IMR-90 (cell line): ENCODE measurements at places on chromosomes 6 and 20. TPM values are rescaled to one million over a fixed set of nuclear protein-coding genes. Genes with fewer than 3 reads are reported as not detected.

- H3K4me3 ChIP-seq = no peak overlapping the region
- H3K27ac ChIP-seq = no peak overlapping the region
- DNase-seq = no peak
- no peaks in the 10 kb centered on the region for H3K4me1 ChIP-seq
Observed at GRCh38 chr6:98212468-98212867, 621.9 kb upstream of the POU3F2 start.

GRCh38 chr6:150638765-150639164 lies 39.1 kb downstream of the PLEKHG1 start:
- no peaks in the 10 kb centered on the region for H3K36me3 ChIP-seq
- H3K27me3 ChIP-seq = no peaks in the 10 kb centered on the region
- H3K27ac ChIP-seq = no peak overlapping the region
- no peak overlapping the region for H3K4me3 ChIP-seq

ABHD16B gene
- total RNA-seq = not detected in 2 replicates

GGTLC1 gene
- total RNA-seq = not detected in 2 replicates

DNA sequence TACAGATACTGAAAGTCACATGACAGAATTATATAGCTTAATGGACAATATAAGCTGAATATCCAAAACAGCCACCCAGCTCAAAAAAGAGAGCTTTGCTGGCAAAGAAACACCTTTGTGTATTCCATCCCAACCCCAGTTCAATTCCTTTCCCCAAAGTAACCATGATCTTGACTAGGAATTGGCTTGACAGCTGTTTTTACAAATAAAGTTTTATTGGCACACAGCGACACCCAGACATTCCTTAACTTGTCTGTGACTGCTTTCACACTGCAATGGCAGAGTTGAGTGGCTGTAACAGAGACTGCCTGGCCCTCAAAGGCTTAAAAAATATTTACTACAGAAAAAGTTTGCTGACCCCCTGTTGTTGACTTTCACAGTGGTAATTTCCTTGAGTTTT lies 264.0 kb upstream of the TSHZ2 start:
- no peaks in the 10 kb centered on the region for H3K4me1 ChIP-seq
- H3K4me3 ChIP-seq = no peak overlapping the region
- no peak for DNase-seq
- H3K36me3 ChIP-seq = no peaks in the 10 kb centered on the region
- H3K27ac ChIP-seq = no peak overlapping the region
- H3K27me3 ChIP-seq = no peaks in the 10 kb centered on the region

- H3K27ac ChIP-seq = peak within 1 kb of the TSS; percentile 37
- peak within 1 kb of the TSS; percentile 46 for H3K4me3 ChIP-seq
- no peak for DNase-seq
- H3K36me3 ChIP-seq = no peaks in the 10 kb centered on the region
Observed at GRCh38 chr20:49567421-49568277, at the start of gene PTGIS. Gene PTGIS, minus strand, starts transcription at chr20:49568137. Its CDS starts 21 bp downstream, at chr20:49568116.

EPPIN gene
- not detected in 2 replicates for total RNA-seq

HLA-DMA gene
- total RNA-seq = 1.7 and 2.3 TPM in 2 replicates

DNA sequence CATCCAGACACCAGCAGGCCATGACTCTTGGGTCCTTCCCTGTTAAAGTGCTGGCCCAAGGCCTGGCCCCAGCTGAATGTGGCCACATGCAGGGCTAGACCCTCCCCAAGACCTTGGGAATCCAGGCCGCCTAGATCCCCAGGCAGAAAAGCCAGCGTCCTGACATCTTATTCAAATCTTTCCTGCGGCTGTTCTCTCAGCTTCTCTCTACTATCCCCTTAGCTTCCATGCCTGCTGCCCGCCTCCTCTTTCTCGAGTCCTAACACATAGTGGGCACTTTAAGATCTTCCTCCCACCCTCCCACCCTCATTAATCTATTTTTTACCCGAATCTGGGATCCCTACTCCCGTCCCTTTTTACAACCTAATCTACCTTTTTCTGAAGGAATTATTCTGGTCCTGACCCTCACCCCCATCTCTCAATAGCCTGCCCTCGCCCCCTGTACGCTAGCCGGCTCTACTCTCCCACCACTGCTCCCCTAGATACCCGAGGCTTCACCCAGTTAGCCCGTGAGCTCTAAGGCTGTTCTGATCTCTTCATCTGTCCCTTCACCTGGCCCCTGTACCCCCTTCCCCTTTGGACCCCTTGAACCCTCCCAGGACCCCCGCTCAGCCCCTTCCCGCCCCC lies at the start of gene CCHCR1:
CCHCR1 (minus strand) TSS at position 290 of the 627 bp plus-strand sequence; CDS start at position 88, 202 bp downstream.
- H3K4me1 ChIP-seq = peaks cover 10% of the 10 kb centered on the region
- no peak for DNase-seq
- peak within 1 kb of the TSS; percentile 69 for H3K4me3 ChIP-seq
- H3K27me3 ChIP-seq = no peaks in the 10 kb centered on the region
- peaks cover 7% of the 10 kb centered on the region; the same call in 1 of the 2 replicates for H3K36me3 ChIP-seq
- H3K27ac ChIP-seq = peak within 1 kb of the TSS; percentile 86

DNA sequence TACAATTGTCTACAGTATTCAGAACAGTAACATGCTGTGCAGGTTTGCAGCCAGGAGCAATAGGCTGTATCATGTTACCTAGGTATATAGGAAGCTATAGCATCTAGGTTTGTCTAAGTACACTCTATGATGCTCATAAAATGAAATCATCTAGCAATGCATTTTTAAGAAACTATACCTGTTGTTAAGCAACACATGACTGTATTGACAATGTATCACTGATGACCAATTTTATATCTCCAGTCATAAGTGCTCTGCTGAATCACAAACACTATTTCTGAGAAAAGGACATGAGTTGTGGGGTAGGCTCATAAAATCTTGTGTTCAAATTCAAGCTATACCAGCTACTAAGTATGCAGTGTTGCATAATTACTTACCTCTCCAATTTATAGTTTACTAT lies 501.3 kb downstream of the CD109 start:
- H3K4me1 ChIP-seq = no peaks in the 10 kb centered on the region
- H3K27ac ChIP-seq = no peak overlapping the region
- no peaks in the 10 kb centered on the region for H3K36me3 ChIP-seq
- no peak overlapping the region for H3K4me3 ChIP-seq

GRCh38 chr6:30821862-30822784 lies 62.2 kb upstream of the DDR1 start:
- no peak for DNase-seq
- H3K27ac ChIP-seq = no peak overlapping the region
- no peaks in the 10 kb centered on the region for H3K27me3 ChIP-seq
- peaks cover 22% of the 10 kb centered on the region for H3K4me1 ChIP-seq

UBE2C gene
- 43.4 and 43.6 TPM in 2 replicates for total RNA-seq

RUNX2 gene
- 2.3 and 3.1 TPM in 2 replicates for total RNA-seq

POPDC3 gene
- total RNA-seq = 25.8 and 29.4 TPM in 2 replicates

DNA sequence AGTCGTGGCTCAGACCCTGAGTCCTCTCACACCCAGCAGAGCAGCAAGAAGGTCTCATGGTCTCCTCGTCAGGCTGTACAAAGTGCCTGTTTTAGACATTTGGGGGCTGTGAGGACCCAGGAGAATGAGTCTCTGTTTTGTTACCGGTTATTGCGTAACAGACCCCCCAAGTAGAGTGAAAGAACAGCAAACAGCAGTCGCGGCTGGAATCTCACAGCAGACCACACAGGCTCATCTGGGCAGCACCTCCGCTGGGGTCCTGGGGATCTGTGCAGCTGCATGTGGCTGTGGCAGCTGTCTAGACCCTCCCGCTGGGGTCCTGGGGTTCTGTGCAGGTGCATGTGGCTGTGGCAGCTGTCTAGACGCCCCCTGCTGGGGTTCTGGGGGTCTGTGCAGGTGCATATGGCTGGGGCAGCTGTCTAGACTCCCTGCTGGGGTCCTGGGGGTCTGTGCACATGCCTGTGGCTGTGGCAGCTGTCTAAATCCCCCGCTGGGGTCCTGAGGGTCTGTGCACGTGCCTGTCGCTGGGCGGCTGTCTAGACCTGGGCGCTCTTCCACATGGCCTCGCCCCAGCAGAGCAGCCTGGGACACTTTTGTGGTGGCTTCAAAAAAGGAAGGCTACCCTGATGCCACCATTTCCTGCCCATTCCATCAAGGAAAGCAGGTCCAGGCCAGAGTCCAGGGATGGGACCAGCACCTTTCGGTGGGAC lies 24.7 kb downstream of the ENTPD6 start:
- H3K27me3 ChIP-seq = no peaks in the 10 kb centered on the region
- H3K36me3 ChIP-seq = peaks cover 21% of the 10 kb centered on the region
- H3K27ac ChIP-seq = no peak overlapping the region

- H3K27ac ChIP-seq = no peak overlapping the region
- no peak overlapping the region for H3K4me3 ChIP-seq
Observed at GRCh38 chr6:116542426-116542825, 3.1 kb downstream of the TRAPPC3L start.

DNA sequence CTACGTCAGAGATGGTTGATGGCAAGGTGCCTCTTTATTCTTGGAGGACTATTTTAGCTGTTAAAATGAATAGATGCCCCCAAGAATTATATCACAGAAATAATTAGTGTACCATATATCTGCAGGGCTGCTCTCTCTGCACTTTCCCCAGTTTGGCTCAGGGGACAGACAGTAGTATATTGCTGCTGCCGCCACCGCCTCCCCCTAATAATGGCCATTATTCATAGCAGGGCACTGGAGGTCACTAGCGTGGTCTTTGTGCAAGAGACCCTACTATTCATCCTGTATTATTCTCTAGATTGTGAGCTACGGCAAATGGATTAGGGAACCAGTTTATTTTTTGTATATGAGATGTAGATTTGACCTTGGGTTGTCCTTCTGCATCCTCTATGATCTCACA lies 11.0 kb downstream of the HDGFL1 start:
- no peaks in the 10 kb centered on the region for H3K27me3 ChIP-seq
- H3K36me3 ChIP-seq = no peaks in the 10 kb centered on the region
- H3K4me3 ChIP-seq = no peak overlapping the region
- no peak for DNase-seq

GRCh38 chr20:33640287-33640686 lies 21.8 kb upstream of the C20orf144 start:
- no peak overlapping the region for H3K27ac ChIP-seq
- no peak for DNase-seq
- H3K4me1 ChIP-seq = no peaks in the 10 kb centered on the region; the same call in 1 of the 2 replicates
- no peak overlapping the region for H3K4me3 ChIP-seq
- H3K27me3 ChIP-seq = no peaks in the 10 kb centered on the region

DNA sequence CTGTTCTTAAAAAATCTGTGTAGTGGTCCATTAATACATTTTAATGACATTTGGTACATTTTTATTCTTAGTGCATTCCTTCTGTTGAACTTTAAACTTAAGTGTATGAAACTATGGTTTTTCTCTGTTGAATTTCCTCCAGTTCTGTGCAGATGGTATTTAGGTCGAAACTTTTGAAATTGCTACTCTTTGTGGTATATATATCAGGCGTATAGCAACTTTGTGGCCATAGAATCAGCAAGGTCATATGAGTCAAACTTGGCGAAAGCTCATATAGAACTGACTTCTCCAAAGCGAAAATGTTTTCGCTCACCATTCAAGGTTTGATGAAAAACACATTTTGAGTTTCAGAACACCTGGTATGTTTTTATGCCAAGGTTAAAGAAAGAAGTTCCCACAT lies 93.7 kb downstream of the MAP3K4 start:
- no peaks in the 10 kb centered on the region; the same call in 1 of the 2 replicates for H3K4me1 ChIP-seq
- H3K27ac ChIP-seq = no peak overlapping the region
- H3K4me3 ChIP-seq = no peak overlapping the region
- peaks cover 45% of the 10 kb centered on the region for H3K36me3 ChIP-seq
- peak; percentile 10 for DNase-seq

DNA sequence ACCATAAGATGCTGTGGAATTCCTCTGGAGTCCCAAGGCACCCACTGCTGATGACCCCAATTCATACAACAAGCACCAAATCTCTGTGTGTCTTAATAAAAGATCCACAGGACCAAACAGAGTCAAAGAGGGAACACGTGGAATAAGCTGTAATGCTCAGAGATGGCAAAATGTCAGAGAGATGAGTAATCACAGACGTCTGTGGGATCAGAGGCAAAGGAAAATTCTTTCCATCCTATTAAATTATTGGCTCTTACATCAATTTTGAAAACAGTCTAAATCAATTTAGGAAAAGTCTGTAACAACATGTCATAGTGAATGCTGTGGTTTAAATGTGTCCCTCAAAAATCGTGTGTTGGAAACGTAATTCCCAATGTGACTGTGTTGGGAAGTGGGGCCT lies 17.5 kb upstream of the SAMD3 start:
- H3K27ac ChIP-seq = no peak overlapping the region
- H3K4me1 ChIP-seq = no peaks in the 10 kb centered on the region
- H3K36me3 ChIP-seq = no peaks in the 10 kb centered on the region
- no peak overlapping the region for H3K4me3 ChIP-seq

DNA sequence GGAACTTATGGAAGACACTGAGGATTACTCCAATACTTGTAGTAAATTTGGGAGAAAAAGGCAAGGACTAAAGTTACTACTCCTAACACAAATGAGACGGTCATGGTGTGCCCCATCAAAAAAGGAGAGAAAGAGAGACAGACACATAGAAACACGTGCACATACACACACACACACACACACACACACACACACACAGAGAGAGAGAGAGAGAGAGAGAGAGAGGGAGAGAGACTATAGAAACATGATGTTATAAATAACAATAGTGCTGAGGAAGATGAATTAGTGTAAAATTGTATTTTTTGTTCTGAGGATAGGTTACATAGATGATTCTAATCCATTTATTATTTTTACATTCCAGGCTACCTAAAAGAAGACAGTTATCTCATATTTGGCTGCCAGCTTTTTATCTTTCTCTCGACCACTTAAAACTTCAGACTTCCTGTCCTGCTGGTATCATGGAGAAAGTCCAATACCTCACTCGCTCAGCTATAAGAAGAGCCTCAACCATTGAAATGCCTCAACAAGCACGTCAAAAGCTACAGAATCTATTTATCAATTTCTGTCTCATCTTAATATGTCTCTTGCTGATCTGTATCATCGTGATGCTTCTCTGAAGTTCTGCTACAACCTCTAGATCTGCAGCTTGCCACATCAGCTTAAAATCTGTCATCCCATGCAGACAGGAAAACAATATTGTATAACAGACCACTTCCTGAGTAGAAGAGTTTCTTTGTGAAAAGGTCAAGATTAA lies 10.5 kb downstream of the PLN start:
- peaks cover 5% of the 10 kb centered on the region for H3K4me1 ChIP-seq
- H3K36me3 ChIP-seq = peaks cover 2% of the 10 kb centered on the region; the same call in 1 of the 2 replicates
- no peak for DNase-seq
- H3K27ac ChIP-seq = no peak overlapping the region

PRPH2 gene
- 0.83 and 1.1 TPM in 2 replicates for total RNA-seq

DNA sequence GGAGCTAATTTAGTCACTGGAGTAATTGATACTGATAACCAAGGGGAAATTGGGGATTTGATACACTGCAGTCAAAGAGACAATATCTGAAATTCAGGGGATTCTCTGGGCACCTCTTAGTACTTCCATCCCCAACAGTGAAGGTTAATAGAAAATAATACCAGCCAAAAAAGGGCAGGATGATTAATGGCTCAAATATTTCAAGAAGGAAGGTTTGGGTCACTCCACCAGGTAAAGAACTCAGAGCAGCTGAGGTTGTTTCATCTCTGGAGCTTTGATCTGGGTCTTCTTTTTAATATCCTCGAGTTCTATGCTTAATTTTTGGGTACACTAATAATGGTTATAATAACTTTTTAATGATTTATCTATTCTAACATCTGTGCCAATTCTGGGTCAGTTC lies 70.8 kb downstream of the CDKAL1 start:
- H3K36me3 ChIP-seq = no peaks in the 10 kb centered on the region
- DNase-seq = no peak
- H3K4me3 ChIP-seq = no peak overlapping the region
- H3K27ac ChIP-seq = no peak overlapping the region

GRCh38 chr6:107329063-107329860 lies 130.1 kb downstream of the PDSS2 start:
- H3K4me1 ChIP-seq = no peaks in the 10 kb centered on the region
- no peak overlapping the region for H3K4me3 ChIP-seq
- H3K36me3 ChIP-seq = no peaks in the 10 kb centered on the region
- DNase-seq = no peak

- DNase-seq = no peak
- no peaks in the 10 kb centered on the region for H3K4me1 ChIP-seq
- H3K27me3 ChIP-seq = no peaks in the 10 kb centered on the region
- H3K4me3 ChIP-seq = no peak overlapping the region
- no peaks in the 10 kb centered on the region for H3K36me3 ChIP-seq
Observed at GRCh38 chr20:55893031-55893430, 112.3 kb downstream of the CBLN4 start.

SEL1L2 gene
- total RNA-seq = not detected in 2 replicates
